ENCODE measurements at places on chromosomes 4 and X.
A peak's percentile ranks its signal among the peaks of the same experiment; 100 is the strongest.

DNA sequence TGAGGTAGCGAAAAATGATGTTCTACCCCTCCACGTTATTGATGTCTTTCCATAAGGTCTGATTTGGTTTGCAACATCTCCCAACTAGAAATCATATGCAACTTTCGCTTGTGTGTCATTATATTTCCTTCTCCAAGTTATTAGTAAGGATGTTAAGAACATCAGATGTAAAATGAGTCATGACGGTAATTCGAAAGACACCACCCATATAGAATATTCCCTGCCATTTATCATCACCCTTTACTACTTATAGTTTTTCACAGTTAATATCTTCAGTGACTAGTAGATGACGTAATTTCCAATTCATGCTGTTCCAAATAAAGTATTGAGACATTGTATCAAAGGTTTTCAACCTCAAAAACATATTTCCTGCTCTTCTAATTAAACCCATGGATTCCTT, 146.7 kb upstream of the MAP3K15 start:
- no peak for DNase-seq

DNA sequence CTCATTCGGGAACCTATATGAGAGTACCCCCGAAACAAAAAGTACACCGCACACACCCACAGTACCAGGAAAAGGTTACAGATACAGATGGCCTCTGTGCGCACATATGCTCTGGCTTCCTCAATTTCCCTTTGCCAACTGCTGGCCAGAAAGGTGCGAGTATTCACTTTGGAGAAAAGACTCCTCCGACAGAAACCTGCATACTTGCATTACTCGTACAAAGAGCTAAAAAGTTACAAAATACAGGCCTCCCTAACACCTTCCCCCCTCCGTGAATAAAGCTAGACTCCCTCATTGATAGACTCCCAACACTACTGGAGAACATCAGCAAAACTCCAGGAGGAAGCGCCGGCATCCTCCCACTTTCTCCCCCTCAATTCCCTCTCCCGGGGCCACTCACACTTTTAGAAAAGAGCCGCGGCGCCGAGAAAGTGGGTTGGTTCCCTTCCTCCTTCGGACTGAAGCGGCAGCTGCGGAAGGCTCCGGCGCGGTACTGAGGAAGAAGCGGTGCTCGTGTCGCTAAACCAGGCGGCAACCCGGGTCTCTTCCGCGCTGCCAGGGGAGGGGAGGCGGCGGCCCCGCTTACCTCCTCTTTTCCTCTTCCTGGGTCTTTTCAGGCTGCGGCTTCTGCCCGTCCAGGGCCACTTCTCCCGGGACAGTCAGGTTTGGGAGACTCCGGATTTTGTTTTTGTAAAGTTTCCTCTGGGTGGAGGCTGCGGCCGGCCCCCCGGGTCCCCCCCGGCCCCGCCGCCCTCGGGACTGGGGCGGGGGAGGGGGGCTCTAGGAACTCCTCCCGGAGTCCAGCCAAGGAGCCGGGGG, 1.1 kb downstream of the FBXW7 start:
- no peak for DNase-seq

- DNase-seq = no peak
Measured at GRCh38 chrX:15947648-15948317, 93.2 kb upstream of the AP1S2 start.

GRCh38 chrX:5748586-5749150, 480.0 kb downstream of the NLGN4X start:
- DNase-seq = no peak

DNA sequence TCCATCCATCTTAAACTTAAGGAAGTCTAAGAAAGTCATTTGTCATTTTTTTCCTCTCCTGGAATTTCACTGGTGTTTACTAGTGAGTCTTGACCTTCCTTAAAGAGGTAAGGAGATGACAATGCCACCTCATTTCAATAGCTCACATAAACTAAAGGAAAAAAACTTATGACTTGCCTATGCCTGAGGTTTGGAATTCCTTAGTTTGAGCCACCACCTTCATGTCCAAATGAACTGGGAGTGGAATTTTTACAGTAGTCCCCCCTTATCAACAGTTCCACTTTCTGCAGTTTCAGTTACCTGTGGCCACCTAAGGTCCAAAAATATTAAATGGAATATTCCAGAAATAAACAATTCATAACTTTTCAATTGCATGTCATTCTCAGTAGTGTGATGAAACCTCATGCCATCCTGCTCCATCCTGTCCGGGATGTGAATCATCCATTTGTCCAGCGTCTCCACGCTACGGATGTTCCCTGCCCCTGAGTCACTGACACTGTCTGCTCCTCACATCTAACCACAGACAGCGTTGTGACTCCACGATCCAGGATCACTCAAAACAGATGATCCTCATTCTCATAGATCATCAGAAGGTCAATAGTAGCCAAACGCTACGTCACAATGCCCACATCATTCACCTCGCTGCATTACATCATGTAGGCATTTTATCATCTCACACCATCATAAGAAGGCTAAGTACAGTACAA, 177.4 kb downstream of the SH3KBP1 start:
- DNase-seq = peak; percentile 58

DNA sequence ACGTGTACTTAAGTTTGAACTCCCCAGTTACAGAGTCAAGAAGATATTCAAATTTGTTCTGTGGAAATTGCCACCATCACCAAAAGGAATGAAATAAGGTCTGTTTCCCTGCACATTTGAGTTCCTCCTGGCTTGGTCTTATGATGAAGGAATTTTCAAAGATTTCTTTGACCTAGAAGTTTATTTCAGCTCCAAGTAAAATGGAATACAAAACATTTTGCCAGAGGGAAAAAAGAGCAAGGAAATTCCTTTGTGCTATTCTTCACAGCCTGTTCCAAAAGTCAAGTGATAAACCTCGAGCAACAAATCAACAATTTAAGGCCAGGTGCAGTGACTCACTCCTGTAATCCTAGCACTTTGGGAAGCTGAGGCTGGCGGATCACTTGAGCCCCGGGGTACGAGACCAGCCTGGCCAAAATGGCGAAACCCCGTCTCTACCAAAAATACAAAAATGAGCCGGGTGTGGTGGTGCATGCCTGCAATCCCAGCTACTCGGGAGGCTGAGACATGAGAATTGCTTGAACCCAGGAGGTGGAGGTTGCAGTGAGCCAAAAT, 3.4 kb downstream of the NKRF start:
- no peak for DNase-seq

- DNase-seq = no peak
Measured at GRCh38 chr4:126572264-126572663, 1060.5 kb upstream of the INTU start.

DNA sequence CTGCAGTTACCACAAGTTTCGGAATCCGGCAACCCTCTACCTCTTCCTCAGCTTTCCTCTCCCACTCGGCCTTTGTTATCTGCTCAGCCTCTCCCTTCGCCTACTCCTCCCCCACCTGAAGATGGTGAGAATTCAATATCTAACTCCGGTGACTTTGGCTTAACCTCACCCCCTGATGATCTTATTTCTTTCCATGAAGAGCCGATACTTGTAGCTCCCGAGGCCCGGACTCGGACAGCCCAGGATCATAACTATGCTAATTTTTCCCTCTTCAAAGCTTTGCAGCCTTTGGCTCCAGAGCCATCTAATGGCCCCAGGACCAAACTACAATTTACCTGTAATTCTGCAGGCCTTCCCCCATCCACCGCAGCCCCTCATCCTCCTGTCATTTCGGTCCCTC, 32.0 kb upstream of the MGST2 start:
- no peak for DNase-seq

- no peak for DNase-seq
Measured at GRCh38 chr4:154626793-154627484, 14.5 kb upstream of the FGG start.

GRCh38 chr4:182426901-182427300, 183.7 kb downstream of the TENM3 start:
- DNase-seq = no peak

DNA sequence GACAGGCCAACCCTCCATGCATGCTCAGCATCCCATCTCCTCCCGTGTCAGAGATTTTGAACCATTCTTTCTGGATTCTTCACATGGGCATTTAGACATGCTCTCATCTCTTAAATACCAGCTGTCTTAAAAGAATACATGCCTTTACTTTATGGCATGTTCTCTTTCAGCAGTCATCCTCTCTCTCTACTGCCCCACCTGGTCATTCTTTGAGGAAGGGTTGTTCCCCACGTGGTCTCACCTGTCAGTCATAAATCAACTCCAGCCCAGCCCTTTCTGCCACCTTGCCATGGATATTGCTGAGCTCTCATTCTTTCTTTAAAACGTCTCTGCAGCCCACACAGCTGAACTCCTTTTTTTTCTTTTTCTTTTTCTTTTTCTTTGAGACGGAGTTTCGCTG, 111.3 kb downstream of the ARHGAP10 start:
- no peak for DNase-seq

GRCh38 chrX:77622233-77622632, 163.8 kb downstream of the ATRX start:
- no peak for DNase-seq

DNA sequence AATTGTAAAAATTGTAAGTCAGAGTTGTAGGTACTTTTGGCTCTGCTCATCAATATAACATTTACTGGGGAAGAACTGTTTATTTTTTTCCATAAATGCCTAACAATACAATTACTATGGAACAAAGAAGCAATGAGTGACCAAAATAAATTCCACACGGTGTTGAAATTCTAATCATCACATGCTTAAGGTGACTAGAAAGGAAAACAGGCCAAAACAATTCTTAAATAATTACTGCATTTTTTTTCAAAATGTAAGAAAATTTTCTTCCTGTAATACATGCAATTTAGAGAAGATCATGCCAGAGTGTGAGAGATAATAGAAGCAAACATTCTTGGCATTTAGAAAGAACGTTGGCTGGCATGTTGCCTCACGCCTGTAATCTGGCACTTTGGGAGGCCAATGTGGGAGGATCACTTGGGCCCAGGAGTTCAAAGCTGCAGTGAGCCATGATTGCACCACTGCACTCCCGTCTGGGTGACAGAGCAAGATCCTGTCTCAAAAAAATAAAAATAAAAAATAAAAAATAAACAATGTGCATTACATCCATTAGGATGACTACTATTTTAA, 22.5 kb downstream of the C4orf46 start:
- DNase-seq = no peak

GRCh38 chr4:150348079-150348478, 233.9 kb upstream of the MAB21L2 start:
- DNase-seq = peak; percentile 26

DNA sequence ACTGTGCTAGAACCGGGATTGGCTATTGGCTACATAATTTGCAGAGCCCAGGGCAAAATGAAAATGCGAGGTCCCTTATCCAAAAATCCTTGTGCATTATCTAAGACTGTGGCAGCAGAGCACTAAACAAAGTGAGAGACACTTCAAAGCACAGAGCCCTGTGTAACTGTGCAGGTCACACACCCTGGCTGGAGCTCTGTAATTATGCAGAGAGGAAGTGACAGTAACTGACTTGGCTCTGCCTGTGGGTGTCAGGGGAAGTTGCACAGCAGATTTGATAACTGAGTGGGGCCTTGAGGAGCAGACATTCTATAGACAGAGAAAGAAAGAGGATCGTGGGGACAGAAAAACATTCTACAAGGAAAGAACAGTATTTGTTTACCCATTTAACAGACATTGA, 173.5 kb upstream of the FMR1 start:
- DNase-seq = no peak

- no peak for DNase-seq
Measured at GRCh38 chr4:146191766-146192458, 16.4 kb downstream of the LSM6 start.

DNA sequence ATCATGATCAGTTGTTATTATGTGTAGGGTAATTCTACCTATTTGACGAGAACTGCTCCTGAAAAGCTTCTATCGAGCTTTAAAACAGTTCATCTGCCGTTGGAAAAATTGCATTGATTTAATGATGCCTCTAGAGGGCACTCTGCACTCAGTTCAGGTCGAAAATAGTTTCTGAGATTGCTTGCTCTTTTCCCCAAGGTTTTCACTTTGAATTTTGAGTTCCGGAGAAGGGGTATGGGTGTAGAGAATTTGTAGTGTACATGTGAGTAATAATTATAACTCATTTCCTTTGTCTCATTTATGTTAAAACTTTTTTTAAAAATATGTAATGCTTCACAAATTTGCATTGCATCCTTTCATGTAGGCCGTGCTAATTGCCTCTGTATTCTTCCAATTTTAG, 28.4 kb upstream of the TNIP3 start:
- DNase-seq = no peak

DNA sequence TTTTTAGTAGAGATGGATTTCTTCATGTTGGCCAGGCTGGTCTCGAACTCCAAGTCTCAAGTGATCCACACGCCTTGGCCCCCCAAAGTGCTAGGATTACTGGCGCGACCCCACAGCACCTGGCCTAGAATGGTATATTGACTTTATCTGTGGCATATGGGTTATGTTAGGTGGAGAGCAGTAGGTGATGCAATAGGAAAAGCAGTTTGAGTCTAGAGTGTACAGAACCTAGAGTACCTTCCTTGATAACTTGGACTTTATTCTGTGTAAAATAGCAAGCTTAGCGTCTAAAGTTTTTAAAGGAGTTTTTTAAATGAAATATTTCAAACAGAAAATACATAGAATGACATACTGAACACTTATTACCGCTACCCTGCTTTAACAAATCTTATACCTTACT, 312.0 kb upstream of the ZCCHC13 start:
- DNase-seq = no peak

- no peak for DNase-seq
Measured at GRCh38 chrX:39174241-39174771, 373.0 kb downstream of the MID1IP1 start.

GRCh38 chr4:114890773-114891172, 222.6 kb downstream of the NDST4 start:
- DNase-seq = no peak

- no peak for DNase-seq
Measured at GRCh38 chrX:136438192-136438591, 49.6 kb upstream of the BRS3 start.

DNA sequence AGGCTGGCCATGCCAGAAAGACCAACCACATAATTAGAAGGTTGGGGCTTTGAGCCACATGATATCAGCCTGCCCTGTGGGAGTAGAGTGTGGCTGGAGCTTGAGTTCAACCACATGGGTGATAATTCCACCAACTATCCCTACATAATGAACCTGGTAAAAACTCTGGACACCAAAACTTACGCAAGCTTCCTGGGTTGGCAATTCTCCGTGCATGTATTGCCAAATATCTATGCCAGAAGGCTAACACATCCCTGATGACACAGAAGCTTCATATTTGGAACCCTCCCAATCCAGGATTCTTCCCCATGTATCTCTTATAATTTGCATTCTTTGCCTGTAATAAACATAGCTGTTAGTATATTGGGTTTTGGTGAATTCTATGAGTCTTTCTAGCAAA, 68.2 kb downstream of the FUNDC1 start:
- no peak for DNase-seq

GRCh38 chrX:56800801-56801200, 71.8 kb downstream of the NBDY start:
- DNase-seq = no peak
